ENCODE measurements at places on chromosomes 6 and 20. TPM values are rescaled to one million over a fixed set of nuclear protein-coding genes. Genes with fewer than 3 reads are reported as not detected.

NDUFAF4 gene
- total RNA-seq: 24.5 TPM

C20orf144 gene
- 0.21 TPM for total RNA-seq

KCNK16 gene
- total RNA-seq: not detected

TPX2 gene
- 3.0 TPM for total RNA-seq

CCN6 gene
- not detected for total RNA-seq

Measured in T-cell (primary cell).